ENCODE measurements at places on chromosomes 1 and 21.

- no peak for ATAC-seq
Measured at GRCh38 chr1:214615871-214616270, 12.9 kb downstream of the CENPF start.

- ATAC-seq, result peak; percentile 78
Measured at GRCh38 chr1:230768903-230769570, 21.8 kb downstream of the CAPN9 start.

DNA sequence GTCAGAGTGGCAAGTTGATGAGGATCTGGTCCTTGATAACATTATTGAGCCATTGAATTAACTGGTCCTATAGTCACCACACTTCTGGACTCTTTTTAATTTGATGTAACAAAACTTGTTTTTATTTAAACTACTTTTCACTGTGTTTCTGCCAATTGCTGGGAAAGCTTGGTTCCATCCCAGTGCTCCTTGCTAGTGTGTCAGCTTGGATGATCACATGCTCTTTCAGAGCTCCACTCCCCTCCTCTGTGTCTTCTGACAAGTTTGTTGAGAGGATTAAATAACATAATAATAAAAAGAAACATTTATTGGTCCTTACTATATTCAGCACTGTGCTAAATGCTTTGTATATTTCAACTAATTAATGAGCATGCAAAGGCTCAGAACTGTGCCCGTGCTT, 448.5 kb upstream of the B3GALT2 start:
- ATAC-seq, result no peak

DNA sequence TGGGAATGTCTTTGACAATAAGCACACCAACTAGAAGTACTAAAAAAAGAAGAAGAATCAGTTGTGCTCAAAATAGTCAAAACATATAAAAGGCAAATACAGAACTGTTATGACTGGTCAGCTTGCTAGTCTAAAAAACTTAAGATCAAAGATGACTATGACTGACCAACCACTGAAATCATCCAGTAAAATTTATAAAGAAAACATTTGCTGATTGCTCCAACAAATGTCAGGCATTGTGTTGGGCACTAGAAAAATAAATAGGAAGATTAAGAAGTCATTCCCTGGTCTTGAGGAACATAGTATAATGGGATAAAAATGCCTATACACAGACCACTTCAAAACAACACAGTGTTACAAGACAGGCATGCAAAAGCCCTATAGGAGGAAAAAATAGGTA, 9.3 kb upstream of the ANGPTL3 start:
- no peak for ATAC-seq

DNA sequence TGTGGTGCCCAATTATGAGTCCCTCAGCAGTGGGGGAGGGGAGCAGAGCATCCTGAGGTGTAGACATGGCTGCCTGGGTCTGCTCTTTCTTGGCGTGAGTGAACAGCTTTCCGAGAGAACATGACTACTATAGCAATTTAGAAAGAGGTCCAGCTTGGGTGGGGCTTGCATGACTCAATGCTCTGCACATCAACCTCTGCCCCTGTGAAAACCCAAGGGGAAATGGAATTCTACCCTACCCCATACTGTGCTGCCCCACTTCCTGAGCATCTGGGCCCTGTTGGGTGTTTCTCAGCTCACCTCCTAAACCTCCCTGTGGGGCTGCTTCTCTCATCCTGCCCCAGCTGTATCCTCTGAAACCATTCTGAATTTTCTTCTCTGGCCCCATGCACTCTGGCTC, 8.2 kb upstream of the AZIN2 start:
- peak; percentile 70 for ATAC-seq

DNA sequence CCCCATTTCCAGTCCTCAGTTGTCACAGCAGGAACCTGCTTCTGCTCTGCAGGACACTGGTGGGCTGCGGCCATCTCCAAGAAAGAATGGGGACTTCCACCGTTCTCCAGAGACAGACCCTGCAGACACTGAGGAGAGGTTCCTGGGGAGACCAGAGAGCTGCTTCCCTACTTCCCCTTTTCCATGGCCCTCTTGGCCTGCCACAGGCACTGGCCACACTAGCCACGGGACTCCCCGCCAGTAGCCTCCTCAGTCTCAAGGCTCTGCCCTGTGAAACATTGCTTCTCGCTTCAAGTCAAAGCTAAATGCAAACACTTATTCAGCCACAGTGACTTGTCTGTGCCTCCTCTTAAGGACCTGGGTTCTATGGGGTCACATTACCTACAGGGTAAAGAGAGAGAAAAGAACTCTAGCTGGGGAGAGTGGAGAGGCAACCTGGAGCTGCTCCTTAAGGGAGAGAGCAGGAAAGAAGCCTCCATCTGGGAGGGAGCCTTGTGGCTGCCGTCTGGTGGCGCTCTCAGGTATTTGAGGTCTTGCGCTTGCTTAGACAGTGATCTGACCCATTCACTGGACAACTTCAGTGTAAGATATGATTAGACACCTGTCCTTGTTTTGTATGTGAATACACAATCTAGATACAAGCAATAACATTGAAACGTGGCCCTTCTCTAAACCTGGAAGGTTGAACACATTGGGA, 5.4 kb upstream of the SLAMF8 start:
- no peak for ATAC-seq

GRCh38 chr1:55535724-55536544, 320.8 kb upstream of the USP24 start:
- peak; percentile 53 for ATAC-seq

DNA sequence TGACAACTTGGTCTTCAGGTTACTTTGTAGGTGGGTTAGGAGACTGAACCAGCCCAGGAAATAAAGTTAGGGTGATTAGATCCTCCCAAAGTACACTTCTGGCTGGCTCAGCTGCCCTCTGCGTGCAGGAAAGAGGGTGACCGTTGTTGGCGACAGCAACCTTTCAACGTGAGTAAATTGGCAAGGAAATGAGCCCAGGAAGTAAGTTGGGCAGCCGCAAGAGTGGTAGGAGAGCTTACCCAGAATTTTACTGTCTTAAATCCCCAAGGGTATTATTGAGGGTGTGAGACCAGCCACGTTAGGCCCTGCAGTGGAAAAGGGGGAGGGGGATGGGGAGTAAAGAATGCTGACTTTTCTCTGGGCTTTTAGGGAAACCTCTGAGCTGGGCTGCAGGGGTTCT, 1.6 kb downstream of the TENT5C start:
- no peak for ATAC-seq

GRCh38 chr1:9529190-9529589, 10.1 kb upstream of the SLC25A33 start:
- peak; percentile 64 for ATAC-seq

GRCh38 chr1:155932487-155932886, 1.7 kb downstream of the KHDC4 start:
- ATAC-seq, result no peak

All from motor neuron (in vitro differentiated cells).